ENCODE measurements at places on chromosomes 2 and 18.

GRCh38 chr2:98541489-98541888 is 66.8 kb downstream of the COA5 start:
- no peak for DNase-seq

DNA sequence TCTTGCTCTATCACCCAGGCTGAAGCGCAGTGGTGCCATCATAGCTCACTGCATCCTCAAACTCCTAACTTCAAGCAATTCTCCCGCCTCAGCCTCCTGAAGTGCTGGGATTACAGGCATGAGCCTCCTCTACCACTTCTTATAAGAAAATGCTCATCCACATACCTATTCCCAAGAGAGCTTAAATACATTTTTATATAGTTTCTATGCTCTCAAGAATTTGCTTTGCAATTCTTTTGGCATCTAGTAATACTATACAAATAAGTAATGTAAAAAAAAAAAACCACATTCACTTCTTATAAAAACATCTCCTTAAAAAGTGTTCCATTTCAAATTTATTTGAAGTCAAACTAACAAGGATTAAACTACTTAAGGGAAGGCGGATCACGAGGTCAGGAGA is 197.3 kb downstream of the DNAH7 start:
- DNase-seq = no peak

- no peak for DNase-seq
These were observed 233.9 kb upstream of the HDAC4 start for GRCh38 chr2:239634769-239635168.

GRCh38 chr2:189982087-189982486 is 80.4 kb downstream of the MSTN start:
- no peak for DNase-seq

- DNase-seq = no peak
These were observed 343.8 kb downstream of the PID1 start for GRCh38 chr2:228927028-228928010.

DNA sequence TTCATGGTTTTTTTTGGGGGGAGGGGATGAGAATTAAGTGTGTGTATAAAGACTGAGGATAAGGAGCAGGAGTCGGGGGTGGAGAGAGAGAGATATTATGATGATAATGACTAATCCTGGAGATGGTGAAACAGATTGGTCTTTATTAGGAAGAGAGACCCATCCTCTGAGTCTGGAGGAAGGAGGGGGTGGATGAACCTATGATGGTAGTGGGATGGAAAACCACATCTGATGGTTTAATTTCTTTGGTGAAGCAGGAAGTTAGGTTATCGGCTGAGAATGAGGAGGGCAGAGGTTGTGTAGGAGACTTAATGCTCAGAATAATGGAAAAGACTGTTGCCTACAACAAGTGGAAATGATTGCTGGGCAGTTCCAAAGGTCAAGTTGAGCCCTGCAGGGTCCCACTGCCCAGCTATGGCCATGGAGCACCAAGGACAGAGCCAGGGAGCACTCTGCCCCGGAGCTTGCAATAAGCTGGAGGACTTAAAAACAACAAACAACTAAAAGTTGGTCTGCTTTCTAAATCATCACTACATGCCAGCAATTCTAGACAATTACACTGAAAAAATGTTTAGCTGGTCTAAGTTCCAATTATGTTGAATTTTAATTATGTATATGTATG is 7.9 kb downstream of the SLC16A14 start:
- no peak for DNase-seq

GRCh38 chr2:104340162-104340561 is 513.8 kb upstream of the POU3F3 start:
- no peak for DNase-seq

- DNase-seq = no peak
These were observed 1160.1 kb downstream of the RPIA start for GRCh38 chr2:89851583-89851905.

DNA sequence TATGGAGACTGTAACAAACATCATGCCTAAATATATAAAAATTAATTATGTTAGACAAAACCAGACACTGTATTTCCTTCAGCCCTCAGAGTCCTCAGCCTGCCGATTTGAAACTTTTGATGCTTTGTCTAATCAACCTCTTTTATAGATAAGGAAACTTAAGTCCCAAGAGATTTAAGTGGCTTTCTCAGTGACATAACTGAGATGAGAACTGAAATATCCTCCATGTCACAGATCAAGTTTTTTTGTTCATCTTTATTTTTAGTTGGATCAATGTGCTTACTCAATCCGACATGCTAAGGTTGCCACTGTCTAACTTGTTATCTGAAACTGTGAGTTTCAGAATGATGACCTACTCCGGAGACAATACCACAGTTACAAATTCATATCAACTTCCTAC is 72.3 kb downstream of the BARD1 start:
- DNase-seq = no peak

DNA sequence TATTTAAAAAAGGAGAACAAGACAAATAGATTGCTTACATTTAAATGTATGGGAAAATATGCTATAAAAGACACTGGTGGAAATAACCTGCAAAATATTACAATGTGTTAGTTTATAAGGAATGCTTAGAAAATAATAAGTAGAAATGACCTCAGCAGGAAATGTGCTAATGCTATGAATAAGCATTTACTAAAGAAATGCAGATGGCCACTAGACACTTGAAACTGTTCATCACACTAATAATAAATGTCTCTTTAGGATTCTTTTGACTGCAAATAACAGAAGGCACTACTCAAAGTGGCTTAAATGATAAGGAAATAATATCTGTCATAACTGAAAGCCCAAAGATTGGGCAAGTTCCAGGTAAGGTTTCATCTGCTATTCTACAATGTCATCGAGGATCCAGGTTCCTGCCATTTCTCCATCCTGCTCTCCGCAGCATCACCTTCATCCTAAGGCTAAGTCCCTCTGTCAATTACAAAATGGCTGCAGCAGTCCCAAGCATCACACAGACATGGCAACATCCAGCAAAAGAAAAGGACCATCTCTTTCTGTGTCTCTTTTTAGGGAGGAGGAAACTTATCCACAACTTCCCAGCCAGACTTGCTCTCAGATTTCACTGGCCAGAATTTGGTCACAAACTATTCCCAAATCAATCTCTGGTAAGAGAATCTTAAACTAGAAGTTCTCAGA is 21.9 kb downstream of the METTL8 start:
- DNase-seq = no peak

DNA sequence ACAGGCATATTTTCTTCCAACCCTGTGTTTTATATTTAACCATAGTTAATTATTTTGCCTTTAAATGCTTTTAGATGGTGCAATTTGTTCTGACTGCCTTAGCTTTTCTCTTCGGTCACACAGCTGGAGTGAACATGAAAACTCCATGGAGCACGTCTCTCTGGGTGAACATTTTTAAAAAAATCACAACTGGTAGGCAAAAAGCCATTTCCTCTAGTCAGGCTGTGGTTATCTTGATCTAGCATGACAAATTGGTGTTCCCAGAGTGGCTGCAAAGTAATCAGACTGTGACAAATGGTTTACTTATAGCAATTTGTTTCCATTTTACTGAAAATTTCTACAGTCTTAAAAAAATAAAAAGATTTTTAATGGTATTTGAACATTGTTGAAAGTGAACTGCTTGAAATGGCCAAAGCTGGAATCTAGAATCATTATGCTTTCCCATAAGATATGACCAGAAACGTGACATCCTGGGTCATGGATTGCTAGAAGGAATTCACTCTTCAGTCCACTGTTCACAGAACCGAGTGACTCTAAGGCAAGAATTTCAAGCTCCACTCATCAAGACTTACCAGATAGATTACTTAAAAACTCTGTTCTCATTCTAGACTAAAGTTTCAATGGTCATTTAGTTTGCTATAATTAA is 703.6 kb downstream of the CPS1 start:
- DNase-seq = no peak

DNA sequence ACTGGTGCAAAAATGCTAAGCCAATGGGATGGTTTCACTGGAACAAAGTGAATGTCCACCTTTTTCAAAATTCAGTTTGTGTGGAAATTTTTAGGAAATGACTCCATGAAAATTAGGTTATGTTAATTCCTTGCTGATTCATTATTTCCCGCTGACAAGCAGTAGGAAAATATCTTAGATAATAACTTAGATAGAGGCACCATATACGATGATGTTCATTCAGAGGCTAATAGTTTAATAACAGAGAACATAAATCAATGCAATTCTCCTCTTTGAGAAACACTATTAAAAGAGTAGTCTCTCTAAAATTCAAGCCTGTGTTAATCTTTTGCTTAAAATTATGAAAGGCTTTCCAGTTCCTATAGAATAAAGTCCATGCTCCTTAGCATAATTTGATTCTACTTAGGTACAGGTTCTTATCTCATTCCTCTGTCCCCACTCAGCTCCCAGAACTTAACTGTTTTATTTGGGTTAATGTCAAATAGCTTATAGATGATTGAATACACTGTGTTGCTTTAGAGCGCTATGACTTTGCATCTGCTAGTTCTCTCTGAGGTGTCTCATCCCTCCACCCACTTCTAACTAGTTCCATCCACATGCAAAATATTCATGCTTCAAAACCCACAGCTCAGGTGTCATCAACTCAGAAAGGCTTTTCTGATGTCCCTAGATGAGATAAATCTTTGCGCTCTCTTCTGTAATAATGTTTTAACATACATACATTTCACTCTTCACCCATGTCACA is 503.6 kb downstream of the ERBB4 start:
- DNase-seq = no peak

- no peak for DNase-seq
These were observed 5.2 kb upstream of the COMMD1 start for GRCh38 chr2:61900281-61900680.

DNA sequence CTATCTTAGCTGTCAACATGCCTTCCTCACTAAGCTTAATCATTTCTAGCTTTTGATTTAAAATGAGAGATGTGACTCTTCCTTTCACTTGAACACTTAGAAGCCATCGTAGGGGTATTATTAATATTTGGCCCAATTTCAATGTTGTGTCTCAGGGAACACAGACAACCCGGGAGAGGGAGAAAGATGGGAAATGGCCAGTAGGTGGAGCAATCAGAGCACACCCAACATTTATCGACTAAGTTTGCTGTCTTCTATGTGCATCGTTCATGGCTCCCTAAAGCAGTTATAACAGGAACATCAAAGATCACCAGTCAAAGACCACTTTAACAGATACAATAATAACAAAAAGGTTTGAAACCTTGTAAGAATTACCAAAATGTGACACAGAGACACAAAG is 110.2 kb downstream of the OLA1 start:
- DNase-seq = no peak

Measured in amygdala (tissue), 56 donors.